ENCODE measurements at places on chromosomes 6 and 20.

- no peak for DNase-seq
Observed at GRCh38 chr6:38337819-38338465, 301.8 kb downstream of the BTBD9 start.

- no peak for DNase-seq
Observed at GRCh38 chr20:50534567-50534966, 24.4 kb downstream of the PTPN1 start.

GRCh38 chr6:111002350-111002749 is 20.5 kb downstream of the RPF2 start:
- no peak for DNase-seq

- no peak for DNase-seq
Observed at GRCh38 chr6:168082860-168083513, 4.0 kb upstream of the FRMD1 start.

DNA sequence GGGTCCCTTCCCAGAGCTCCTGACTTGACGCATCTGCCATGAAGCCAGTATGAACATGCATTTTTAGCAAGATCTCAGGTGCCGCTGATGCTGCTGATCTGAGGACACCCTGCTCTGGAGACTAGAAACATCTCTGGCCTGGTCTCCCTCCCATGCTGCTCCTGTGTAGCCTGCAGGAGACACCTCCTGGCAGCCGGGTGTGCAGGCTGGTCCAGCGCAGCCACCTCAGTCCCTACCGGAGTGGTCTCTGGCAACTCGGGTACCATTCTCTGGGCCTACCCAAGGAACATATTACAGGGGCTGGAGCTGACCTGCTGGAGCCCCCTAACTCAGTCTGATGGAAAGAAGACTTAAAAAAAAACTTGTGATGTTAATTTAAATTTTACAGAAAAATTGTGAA is 20.1 kb downstream of the PHACTR3 start:
- no peak for DNase-seq

DNA sequence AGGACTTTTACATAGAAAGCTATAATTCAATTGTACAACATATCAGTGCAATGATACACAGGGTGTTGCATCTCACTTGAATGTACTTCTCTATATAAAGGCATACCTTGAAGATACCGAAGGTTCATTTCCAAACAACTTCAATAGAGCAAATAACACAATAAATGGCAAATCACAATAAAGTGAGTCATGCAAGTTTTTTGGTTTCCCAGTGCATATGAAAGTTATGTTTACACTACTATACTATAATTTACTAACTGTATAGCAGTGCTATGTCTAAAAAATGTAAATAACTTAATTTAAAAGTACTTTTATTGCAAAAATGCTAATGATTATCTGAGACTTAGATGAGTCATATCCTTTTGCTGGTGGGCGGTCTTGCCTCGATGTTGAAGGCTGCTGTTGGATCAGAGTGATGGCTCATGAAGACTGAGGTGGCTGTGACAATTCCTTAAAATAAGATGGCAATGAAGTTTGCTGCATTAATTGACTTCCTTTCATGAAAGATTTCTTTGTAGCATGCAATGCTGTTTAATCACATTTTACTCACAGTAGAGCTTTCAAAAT is 188.8 kb downstream of the TASP1 start:
- no peak for DNase-seq

DNA sequence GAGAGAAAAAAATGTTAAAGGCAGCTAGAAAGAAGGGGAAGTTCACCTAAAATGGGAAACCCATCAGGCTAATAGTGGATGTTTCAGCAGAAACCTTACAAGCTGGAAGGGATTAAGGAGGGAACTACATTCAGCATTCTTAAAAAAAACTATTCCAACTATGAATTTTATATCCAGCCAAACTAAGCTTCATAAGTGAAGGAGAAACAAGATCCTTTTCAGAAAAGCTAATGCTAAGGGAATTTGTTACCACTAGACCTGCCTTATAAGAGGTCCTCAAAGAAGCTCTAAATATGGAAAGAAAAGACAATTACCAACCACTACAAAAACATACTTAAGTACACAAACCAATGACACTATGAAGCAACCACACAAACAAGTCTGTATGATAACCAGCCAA is 59.2 kb upstream of the SLC35F1 start:
- no peak for DNase-seq

DNA sequence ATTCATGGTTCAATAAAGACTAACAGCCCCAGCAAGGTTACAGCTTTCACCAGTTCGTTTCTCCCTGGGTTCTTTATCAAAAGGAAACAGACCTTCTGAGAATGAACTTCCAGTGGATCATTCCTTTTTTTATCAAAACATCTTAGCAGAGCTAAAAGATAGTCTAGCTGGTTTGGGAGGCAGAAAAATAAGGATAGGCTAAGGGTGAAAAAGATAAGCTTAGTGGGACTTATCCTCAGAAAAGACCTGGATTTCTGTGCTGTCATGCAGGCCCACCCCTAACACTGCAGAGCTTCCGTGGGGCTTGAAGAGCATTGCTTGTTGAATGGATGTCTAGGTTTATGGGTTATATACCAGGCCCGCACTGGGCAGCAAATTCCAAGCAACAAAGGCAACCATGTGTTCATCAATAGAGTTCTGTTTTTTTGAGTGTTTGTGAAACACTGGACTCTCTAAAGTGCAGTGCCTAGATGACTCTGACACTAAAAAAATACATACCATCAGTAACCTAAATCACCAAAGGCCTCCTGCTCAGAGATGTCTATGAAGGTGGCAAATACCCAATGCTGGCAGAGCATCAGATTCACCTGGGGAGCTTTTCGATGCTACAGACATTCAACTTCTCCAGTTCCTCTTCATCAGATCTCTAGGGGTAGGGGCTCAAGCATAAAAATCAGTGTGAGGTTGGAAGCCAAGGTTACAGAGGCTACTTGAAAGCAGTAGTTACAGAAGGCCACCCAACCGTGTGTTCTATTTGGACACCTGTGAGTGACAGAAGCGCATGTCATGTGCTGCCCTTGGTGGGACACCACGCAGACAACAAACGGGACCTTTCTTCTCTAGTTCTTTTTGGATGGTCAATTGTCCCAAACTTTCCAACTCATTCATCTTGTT is 53.0 kb downstream of the TNFAIP3 start:
- DNase-seq, result no peak

DNA sequence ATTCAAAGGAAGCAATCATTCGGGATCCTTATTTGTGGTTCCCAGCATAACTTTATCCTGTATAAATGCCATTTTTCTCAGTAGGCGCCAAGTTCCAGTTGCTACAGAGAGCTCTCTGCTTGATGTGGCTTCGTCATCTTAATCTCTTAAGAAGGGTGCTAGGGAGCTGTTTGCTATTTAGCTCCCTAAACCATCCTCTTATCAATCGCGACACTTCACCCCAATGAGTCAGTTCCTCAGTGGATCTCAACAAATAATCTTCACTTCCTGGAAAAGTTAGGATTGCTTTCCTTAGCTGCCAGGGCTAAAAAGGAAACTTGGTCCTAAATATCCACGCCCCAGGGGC is 1.3 kb upstream of the NKAIN2 start:
- DNase-seq, result no peak

- no peak for DNase-seq
Observed at GRCh38 chr6:114520976-114521375, 178.2 kb upstream of the HS3ST5 start.

DNA sequence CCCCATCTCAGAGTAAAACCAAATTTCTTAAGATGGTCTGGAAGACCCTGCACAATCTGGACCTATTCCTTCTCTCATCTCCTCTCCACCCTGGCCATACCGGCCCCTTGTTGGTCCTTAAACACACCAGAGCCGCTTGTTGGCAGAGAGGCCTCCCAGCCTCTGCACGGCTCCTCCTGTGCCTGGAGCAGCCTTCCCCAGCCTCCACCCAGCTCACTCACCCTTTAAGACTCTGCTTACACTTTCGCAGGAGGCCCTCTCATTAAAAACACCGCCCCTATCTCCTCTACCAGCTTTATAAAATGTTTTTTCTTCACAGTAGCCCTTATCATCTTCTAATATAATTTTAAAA is 49.8 kb downstream of the BANF2 start:
- no peak for DNase-seq

All from CD4-positive, alpha-beta T cell treated with Interleukin-2 at 100 ng/mL for 4 hours (primary cell).